ENCODE measurements at places on chromosomes 2 and 18.

GRCh38 chr2:168565112-168565511, 109.0 kb downstream of the CERS6 start:
- DNase-seq = no peak

GRCh38 chr2:233326500-233326899, 18.9 kb downstream of the SAG start:
- DNase-seq = no peak

- DNase-seq = no peak
Measured at GRCh38 chr2:240303896-240304745, 131.3 kb upstream of the GPC1 start.

GRCh38 chr2:98875081-98875728, 60.8 kb downstream of the CRACDL start:
- DNase-seq = no peak

- DNase-seq = no peak
Measured at GRCh38 chr2:133452146-133452545, 116.1 kb downstream of the NCKAP5 start.
